Endothelial cell of umbilical vein (primary cell): ENCODE measurements at places on chromosomes 16 and 17.

GRCh38 chr17:48002266-48002915, 31.5 kb downstream of the CDK5RAP3 start:
- DNase-seq: peak; percentile 85

- no peak for DNase-seq
Observed at GRCh38 chr17:66135896-66136295, 56.0 kb downstream of the CEP112 start.

- DNase-seq: no peak
Observed at GRCh38 chr16:3770530-3770929, 53.2 kb upstream of the TRAP1 start.

DNA sequence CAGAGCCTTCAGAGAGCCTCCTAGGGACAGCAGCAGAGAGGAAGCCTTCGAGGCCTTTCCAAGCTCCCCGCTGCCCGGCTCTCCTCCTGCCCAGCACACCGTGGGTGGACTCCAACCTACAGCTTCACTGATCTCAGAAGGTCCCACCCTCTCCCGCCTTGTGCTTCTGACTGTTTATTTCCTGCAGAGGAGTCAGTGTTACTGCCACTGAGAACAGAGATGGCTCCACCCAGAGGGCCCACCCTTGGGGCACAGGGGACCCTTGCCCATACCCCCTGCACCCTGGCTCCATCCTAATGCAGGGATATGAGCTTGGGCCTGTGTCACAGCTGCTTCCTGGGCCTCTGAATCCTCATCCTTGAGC, 52.8 kb upstream of the TOB1 start:
- DNase-seq: no peak

- DNase-seq: no peak
Observed at GRCh38 chr17:54760836-54761235, 139.8 kb upstream of the TOM1L1 start.

DNA sequence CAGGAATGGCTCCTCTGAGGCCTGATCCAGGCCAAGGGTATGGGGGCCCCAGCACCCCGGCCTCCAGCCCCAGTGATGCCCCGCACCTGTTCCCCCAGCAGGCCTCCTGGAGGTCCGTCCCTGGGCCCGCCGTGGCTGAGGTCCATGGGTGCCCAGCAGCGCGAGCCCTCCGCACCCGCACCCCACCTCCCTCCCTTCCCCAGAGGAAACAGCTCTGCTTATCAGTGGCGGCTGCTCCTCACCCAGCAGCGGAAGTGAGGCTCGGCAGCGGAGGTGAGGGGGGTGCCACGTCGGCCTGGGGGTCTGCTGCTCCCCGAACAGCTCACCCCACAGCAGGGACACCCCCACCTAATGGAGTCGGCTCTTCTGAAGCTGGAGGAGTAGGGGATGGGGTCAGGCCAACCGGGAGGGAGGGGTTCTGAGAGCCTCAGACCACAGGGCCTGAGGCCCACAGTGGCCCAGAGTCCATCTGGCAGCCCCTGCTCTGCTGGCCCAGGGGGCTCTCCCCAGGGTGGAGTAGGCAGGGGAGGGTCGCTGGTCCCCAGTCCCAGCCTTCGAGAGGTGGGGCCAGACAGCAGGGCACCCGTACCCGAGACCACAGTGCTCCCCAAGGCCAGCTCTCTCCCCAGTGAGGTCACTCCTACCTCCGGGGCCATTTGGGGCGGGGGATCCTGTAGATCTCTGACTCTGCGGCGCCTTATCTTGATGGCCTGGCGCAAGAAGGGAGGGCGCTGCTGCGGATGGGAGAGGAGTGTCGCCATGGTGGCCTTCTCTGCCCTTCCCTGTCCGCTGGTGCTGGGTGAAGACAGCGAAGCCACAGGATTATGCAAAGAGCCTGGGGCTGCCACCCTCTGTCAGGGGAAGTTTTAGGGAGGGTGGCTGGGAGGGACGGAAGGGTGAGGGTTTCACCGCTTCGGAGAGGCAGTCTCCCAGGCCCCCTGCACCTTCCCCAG, at the start of gene UNC13D:
TSS of gene UNC13D (minus strand) at position 828 of the 953 bp plus-strand sequence. CDS start at position 761, 67 bp downstream.
- DNase-seq: peak; percentile 32

- no peak for DNase-seq
Observed at GRCh38 chr16:28042811-28043210, 20.7 kb downstream of the GSG1L start.

GRCh38 chr17:78677303-78678221, 100.4 kb upstream of the DNAH17 start:
- DNase-seq: no peak

DNA sequence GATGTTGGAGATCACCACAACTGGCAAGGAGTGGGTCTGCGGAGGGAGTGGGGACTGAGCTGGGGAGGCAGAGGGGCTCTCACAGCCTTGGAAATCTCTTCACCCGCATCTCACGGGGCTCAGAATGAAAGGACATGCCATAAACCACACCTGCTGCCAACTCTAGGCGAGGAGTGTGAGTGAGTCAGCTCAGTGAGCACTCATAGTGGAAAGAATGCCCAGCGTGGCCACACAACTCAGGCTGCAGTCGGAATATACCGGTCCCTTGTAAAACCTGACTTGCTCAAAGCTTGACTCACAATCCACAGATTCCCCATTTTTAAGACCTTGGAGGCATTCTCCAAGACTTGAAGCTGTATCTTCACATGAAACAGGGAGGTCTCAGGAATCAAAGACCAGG, 36.7 kb downstream of the STAT5A start:
- DNase-seq: peak; percentile 35

- DNase-seq: peak; percentile 32
Observed at GRCh38 chr16:74837056-74837455, 62.4 kb upstream of the FA2H start.

- DNase-seq: peak; percentile 86
Observed at GRCh38 chr17:69414408-69415274, at the start of gene MAP2K6. Gene MAP2K6 (plus strand): TSS chr17:69414697. CDS start chr17:69414985, 288 bp downstream.

GRCh38 chr16:1993731-1994131, 4.0 kb downstream of the SYNGR3 start:
- no peak for DNase-seq

GRCh38 chr16:53053967-53054669, 673 bp upstream of the CHD9 start:
- DNase-seq: no peak

DNA sequence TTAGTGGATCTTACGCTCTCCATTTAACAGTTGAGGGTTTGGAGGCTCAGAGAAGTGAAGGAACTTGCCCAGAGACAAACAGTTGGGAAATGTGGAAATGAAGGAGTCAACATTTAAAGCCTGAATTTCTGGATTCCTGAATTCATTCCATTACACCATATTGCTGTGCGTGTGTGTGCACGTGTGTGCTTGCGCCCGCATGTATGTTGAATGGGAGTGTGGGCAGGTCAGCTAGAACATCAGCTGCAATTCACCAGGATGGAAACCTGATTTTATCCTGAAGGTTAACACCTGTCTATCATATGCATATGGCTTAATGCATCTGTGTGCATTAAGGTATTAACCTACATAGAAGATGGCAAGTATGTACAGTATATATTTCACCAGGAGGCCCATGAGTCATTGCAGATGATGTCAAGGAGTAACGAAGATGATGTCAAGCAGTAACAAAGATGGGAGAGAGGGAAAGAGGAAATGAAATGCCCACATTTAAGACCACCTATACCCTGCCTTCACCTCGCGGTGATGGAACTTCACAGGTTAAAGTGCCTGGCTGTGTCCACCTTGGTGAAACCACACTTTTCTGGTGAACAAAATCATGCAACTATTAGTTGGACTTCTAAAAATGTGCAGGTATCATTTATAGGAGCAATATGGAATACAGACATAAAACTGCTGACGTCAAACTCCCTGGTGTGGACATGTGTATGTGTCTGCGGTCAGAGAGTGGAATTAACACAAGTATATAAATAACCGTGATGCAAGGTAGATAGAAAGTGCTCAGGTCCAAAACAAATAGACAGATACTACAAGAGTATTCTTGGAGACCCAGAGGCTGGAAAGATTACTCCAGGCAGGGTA, 832 bp upstream of the ADAP2 start:
- no peak for DNase-seq

DNA sequence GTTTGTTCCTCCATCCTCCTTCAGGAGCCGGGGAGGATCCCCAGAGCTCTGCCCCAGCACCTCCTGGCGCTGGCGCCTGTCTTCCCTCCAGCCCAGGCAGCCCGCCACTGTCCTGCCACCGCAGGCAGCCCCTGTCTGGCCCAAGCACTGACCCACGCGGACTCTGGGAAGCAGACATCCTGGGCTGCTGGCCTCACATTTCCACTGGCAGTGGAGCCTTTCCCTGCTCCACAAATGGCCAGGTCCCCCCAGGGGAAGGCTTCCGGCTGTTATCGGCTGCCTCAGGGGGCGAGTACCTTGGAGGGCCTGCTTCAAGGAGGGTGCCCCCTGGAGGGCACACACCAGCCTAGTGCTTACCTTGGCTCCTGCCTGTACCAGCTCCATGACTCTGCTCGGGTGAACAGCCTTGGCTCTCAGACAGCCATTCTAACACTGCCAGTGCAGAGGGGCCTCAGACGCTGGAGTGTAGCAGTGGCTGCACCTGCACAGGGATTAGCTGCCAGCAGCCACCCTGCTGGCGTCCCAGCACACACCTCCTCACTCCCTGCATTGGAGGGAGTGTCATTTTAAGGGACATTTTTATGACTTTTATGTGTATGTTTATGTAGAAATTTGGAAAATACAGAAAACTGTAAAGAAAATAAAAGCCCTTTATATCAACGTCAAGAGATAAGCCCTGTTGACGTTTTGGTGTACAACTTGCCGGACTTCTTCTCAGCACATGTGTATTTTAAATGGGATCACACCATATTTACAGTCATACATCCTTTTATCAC, 21.0 kb downstream of the ACE start:
- no peak for DNase-seq

- no peak for DNase-seq
Observed at GRCh38 chr16:20956319-20956718, 55.7 kb downstream of the LYRM1 start.

DNA sequence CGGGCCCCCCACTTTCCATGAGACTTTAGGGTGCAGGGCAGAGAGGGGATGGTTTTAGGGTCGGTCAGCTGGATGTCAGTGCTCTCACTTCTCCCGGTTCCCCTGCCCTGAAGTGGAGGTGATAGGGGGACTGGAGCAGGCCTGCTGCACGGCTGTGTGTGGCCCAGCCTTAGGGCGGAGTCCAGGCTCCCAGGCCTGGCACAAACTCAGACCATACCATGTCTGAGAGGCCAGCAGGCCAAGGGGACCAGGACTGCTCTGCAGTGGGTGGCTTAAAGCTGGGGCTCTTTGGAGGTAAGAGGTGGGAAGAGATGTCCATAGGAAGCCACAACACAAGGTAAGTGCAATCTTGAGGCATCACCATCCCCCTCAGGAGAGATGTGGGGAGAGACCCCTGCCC, 8.3 kb downstream of the TFAP4 start:
- DNase-seq: no peak

DNA sequence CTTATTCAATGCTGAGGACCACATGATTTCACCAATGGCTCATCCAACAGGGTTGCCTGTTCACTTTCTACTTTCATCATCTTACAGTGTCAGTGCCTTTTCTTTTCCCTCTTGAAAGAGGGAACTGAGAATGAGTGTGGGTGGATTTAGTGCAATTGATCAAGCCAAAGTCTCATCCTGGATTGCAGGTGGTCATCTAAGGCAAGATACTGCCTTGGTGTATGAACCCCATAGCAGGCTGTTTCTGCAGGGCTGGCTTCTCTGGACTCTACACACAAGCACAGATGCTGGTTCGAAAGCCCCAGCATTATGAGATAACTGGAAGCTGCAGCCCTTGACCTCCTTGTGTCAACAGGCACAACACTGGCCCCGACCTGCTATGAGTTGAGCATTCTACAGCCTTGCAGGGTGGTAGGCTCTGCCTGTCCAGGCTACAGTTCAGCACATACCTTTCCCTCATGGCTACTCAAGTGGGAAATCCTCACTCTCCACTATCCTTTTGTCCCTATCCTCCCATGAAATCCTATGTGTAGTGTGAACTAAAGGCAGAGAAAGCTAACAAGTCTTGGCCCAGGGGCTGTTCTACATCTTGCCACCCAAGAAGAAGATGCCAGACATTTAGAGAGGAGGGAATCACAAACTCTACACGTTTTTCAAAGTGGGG, 358.7 kb downstream of the SLC39A11 start:
- DNase-seq: no peak

DNA sequence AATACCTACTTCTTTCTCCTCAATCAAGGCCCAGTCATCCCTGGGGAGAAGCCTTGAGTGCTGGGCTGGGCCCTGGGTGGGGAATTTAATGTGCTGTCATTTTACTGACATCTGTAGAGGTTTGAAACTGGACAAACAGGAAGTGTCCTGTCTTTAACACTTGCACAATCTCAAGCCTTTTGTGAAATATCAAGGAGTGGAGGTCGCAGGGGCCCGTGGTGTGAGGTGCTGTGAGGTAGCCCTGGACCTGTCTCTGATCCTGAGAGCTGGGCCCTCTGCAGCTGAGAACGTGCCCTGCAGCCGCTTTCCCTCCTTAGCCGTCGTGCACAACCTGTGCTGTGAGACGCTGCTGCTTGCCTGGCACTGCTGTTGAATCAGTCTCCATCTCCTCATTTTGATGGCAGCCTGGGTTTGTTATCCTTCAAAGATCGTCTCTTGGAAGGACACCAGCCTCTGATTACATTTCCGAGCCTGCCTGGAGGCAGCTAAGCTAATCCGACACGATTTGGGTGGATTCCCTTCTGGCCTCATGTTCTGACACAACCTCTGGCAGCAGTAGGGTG, 29.9 kb downstream of the SMARCE1 start:
- no peak for DNase-seq

DNA sequence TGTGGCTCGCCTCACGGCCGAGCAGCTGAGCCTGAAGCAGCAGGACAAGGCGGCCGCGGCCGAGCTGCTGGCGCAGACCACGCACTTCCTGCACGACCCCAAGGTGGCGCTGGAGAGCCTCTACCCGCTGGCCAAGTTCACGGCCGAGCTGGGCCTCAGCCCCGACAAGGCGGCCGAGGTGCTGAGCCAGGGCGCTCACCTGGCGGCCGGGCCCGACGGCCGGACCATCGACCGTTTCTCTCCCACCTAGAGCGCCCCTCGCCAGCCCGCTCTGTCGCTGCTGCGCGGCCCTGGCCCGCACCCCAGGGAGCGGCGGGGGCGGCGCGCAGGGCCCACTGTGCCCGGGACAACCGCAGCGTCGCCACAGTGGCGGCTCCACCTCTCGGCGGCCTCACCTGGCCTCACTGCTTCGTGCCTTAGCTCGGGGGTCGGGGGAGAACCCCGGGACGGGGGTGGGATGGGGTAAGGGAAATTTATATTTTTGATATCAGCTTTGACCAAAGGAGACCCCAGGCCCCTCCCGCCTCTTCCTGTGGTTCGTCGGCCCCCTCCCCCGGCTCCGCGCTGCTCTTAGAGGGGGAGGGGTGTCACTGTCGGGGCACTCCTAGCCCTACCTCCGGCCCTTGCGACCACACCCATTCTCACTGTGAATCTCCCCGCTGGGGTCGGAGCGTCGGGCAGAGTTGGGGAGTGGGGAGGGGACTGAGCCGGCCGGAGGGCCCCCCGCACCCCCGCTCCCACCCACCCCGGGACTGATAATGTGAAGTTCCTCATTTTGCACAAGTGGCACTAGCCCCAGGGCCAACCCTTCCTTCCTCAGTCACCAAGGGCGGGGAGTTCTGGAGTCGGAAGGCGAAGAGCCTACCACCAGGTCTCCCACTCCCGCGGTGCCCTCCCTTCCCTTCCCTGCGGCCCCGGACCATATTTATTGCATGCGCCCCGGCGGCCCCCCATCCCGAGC, 4.0 kb downstream of the HIC1 start:
- no peak for DNase-seq
